ENCODE measurements at places on chromosomes 1 and 21. TPM values are rescaled to one million over a fixed set of nuclear protein-coding genes. Genes with fewer than 3 reads are reported as not detected.

UTP11 gene
- polyA plus RNA-seq, result 43.1 TPM

PPFIA4 gene
- 0.44 TPM for polyA plus RNA-seq

FCRL6 gene
- polyA plus RNA-seq, result not detected

SMIM34 gene
- not detected for polyA plus RNA-seq

HSPB7 gene
- polyA plus RNA-seq, result not detected

MCOLN2 gene
- polyA plus RNA-seq, result 2.0 TPM

CYP4Z1 gene
- polyA plus RNA-seq, result not detected

BSDC1 gene
- polyA plus RNA-seq, result 22.7 TPM

S100A8 gene
- polyA plus RNA-seq, result not detected

TMEM63A gene
- polyA plus RNA-seq, result 6.9 TPM

RPE65 gene
- polyA plus RNA-seq, result not detected

TNFRSF14 gene
- polyA plus RNA-seq, result 0.31 TPM

MNDA gene
- polyA plus RNA-seq, result not detected

AIRE gene
- polyA plus RNA-seq, result not detected

DNA sequence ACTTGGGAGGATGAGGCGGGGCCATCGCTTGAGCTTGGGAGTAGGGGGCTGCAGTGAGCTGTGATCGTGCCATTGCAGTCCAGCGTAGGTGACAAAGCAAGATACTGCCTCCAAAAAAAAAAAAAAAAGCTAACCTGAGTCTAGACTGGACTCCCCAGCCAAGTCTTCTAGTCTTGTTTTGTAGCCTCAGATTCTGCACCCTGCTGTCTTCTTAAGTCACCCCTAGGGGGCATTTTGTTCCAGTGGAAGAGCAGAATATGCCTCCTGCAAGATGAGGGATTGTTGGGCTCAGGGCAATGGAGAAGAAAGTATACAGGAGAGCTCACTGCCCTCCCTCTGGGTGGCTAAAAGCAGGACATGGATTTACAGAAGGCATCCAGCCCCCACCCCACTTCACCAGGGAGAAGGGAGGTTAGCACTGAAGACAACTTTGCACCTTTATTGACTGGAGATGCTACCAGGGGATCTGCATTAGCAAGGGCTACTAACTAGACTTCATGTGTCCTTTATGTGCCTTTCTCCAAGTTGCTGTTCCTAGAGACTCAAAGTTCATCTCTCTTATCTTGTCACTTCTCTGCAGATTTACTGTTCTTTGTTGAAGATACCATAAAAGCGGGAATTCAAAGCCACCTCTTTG lies 15.3 kb upstream of the RNF187 start:
- peak; percentile 75 for DNase-seq

DNA sequence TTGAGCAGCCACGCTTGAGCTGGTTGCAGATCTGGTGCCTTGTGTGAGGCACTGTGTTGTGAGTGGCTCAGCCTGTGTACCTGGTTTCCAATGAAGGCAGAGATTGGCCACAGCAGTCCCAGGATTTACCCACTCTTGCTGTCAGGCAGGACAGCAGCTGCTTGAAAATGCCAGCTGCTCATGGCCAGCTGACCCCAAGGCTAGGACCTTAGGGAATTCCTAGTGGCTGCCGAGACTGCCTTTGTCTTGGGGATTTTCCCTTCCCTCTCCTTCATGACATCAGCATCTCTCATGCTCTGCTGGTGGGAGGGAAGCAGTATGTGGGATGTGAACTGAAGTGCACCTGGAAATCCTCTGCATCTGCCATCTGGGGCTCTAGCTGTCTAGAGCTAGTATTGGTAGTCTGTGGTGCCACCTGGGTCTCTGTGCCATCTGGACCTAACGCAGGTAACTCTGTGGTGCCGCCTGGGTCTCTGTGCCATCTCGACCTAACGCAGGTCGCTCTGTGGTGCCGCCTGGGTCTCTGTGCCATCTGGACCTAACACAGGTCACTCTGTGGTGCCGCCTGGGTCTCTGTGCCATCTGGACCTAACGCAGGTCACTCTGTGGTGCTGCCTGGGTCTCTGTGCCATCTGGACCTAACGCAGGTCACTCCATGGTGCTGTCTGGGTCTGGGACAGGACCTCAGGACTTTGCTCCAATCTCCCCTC lies 3.8 kb upstream of the LRRC47 start:
- no peak for DNase-seq

GRCh38 chr1:161174911-161175310 lies 2.4 kb downstream of the B4GALT3 start:
- DNase-seq, result no peak

GRCh38 chr1:228194921-228195812 lies 12.7 kb upstream of the OBSCN start:
- no peak for DNase-seq

DNA sequence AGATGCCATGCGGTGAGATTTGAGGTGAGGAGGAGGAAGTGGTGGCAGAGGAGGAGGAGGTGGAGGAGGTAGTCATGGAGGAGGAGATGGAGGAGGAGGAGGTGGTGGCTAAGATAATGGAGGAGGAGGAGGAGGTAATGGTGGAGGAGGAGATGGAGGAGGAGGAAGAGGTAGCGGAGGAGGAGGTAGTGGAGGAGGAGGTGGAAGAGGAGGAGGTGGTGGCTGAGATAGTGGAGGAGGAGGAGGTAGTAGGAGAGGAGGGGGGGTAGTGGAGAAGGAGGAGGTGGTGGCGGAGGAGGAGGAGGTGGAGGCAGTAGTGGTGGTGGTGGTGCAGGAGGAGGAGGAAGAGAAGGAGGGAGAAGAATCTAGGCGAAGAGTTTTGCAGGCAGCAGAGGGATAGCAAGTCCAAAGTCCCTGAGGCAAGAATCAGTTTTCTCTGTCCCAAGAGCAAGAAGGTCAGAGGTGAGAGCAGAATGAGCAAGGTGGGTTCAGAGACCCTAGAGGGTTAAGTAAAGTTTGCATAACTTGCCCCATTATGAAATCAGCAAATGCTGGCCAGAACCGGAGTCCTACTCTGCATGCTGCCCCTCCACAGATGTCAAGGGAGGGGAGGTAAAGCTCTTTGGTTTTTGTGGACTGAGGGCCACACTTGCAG lies 38.9 kb upstream of the GNPAT start:
- DNase-seq, result no peak

DNA sequence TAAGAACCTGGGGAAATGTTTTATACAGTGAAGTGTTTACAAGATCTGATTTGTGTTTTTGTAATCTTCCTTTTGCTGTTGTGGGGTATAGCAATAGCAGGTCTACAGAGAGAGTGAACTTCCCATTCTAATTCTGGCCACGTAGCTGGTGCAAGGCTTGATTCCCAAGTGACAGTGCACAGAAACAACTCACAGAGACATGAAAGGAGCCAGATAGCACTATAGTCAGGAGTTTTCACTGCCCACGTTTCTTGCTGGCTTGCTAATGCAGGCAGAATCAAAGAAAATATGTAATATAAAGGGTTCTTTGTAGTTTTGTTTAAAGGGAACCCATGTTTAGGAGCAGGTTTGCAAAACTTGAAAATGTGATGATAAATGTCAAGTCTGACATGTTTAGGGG lies 170.9 kb upstream of the IVNS1ABP start:
- DNase-seq, result no peak

GRCh38 chr1:178743801-178744200 lies 18.8 kb downstream of the RALGPS2 start:
- no peak for DNase-seq

- peak; percentile 35 for DNase-seq
Measured at GRCh38 chr1:145782272-145783099, 41.4 kb downstream of the RNF115 start.

DNA sequence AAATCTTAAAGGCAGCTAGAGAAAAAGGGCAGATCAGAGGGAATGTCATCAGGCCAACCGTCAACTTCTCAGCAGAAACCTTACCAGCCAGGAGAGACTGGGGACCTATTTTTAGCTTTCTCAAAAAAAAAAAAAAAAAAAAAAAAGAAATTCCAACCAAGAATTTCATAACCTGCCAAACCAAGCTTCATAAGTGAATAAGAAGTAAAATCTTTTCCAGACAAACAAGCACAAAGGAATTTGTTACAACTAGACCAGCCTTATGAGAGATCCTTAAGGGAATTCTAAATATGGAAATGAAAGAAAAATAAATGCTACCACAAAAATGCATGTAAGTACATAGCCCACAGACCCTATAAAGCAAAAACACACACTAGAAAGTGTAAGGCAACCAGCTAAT lies 267.7 kb downstream of the AKT3 start:
- peak; percentile 43 for DNase-seq

DNA sequence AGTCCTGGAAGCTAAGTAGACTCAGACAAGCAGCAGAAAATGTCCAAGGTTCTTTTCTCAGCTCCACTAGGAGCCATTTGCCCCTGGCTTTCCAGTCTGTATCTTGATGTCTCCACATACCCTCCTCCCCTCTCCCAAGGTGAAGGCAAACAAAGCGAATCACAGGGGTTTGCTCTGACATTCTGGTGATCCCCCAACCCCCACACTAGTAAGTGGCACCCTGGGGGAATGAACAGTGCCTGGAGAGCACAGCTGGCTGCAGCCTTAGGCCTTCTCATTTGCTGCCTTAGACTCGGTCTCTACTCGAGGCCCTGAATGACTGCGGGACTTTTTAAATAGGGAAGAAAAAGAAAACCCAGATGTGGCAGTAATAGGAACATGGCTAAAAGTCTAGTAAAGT lies 15.3 kb downstream of the ERI3 start:
- no peak for DNase-seq

DNA sequence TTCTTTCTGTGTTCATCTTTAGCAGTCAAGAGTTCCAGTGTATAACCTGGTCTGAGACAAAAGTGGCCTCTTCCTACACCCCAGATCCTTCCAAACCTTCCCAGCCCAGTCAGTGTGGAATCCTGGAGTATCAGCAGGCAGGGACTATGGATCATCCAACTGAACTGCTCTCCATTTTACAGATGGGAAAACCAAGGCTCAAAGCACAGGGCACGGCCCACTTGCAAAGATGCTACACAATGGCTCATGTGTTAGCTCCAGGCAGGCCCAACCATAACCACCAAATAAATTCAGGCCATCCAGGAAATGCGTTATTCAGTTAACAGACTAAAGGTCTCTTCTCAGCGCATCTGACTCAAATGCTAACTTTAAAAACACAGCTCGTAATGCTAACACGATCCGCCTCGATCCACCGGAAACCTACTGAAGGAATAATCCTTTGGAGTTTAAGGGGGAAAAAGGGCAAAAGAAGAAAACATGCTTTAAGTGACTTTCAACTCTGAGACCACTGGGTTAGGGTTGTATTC lies 7.1 kb downstream of the GLIS1 start:
- DNase-seq, result no peak

DNA sequence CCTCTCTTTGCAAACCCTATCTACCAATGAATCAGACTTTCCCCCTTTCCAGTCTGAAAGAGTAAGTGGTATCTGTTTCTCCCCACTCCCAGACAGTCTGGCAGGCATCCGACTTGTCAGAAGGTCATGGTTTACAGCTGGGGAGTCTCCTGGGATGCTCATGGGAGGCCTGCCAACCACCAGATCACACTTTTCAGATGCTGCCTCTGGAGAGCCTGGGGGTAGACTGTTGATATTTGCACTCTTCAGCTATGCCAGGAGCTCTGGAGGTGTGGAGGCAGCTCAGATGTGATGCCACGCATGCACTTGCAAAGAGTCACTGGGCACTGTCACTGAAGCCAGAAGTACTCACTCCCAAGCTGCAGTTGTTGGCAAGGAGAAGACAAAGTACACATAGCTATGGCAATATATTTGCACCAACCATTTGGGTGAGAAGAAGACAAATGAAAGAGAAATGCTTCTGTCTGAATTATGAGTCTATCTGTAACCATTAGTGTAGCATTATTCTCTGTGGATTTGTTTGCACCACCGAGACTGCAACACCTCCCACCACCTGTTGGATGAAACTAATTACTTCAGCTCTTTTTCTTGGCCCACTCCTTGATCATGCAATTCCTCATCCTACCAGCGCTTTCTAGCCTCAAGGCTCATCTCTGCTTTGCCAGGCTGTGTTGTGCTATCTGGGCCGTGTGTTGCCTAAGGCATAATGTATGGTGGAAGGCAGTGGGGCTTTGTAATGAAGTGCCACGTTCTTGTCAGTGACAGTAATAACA lies 133.0 kb upstream of the SPAG17 start:
- DNase-seq, result no peak

- DNase-seq, result no peak
Measured at GRCh38 chr1:66527686-66528085, 6.3 kb upstream of the SGIP1 start.

DNA sequence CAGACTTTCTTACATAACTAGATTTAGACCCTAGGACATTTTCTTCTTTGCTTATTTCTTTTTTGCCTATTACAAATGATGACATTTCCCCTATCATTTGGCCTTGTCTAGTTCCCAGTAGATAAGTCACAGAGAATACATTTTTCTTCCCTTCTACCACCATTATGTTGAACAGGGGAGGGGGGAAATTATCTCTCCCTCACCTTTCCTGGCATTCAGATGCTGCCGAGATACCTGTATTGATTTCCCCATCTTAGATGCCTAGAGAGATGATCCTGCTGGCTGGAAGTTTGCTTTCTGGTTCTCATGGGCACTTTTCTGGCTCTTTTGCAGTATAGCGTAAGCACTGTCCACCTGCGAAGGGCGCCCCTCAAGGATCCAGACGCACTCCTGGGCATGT lies 5.7 kb downstream of the IPO9 start:
- no peak for DNase-seq

GRCh38 chr1:96355961-96356360 lies 365.6 kb upstream of the PTBP2 start:
- no peak for DNase-seq

DNA sequence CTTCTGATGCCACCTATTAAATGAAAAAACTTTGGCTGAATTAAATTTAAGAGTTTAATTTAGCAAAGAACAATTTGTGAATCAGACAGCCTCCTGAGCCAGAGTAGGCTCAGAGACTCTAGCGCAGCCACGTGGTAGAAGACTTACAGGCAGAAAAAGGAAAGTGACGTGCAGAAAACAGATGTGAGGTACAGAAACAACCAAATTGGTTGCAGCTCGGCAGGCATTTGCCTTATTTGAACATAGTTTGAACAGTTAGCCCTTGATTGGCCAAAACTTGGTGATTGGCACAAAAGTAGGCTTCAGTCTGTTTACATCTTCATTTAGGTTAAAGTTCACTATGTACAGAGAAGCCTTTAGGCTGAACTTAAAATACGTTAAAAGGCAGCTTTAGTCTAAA lies 22.9 kb downstream of the TCP10L start:
- no peak for DNase-seq

GRCh38 chr21:46454634-46455390 lies 3.9 kb upstream of the DIP2A start:
- no peak for DNase-seq

GRCh38 chr1:172753964-172754363 lies 95.1 kb downstream of the FASLG start:
- DNase-seq, result no peak

Data from A549 (cell line).